ENCODE measurements at places on chromosomes 6 and 20.

DNA sequence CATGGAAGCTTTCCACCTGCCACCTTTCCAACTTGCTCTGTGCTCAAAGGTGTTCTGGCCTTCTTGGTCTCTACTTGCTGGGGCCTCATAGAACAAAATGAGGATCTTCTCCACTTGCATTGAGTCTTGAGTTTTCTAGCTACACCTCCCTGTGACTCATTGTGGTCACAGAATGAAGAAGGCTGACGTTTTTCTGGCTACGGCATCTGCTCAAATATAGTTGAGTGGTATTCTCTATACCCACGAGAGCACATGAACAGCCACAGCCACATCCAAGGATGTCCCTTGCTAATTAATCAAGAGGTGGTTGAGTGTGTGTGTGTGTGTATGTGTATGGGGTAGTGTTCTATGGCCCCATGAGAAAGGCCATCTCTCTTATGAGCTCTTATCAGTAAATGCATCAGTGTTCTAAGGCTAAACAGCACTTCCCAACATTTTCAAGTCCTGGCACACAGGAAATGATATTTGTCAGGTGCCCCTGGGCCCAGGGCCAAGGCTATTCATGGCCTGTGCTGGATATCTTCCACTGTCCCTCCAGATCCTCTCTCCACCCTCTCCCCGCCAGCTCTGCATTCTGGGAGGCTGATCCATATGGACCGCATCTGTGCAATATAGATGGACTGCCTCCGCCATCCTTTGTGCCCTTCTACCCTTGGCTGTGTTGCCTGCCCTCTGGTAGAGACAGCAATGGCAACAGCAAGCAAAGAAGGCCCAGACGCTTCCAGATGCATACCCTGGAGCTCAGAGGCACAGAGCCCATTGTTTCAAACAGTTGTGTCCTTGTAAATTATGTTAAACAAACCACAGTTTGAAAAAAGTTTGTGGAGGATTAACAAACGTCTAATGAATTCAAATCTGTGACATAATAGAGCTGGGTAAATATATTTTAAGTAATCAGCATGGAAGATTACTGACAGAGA, 150.2 kb downstream of the LRFN2 start:
- DNase-seq: no peak

- no peak for DNase-seq
Observed at GRCh38 chr6:112258642-112259336, 4.4 kb upstream of the LAMA4 start.

DNA sequence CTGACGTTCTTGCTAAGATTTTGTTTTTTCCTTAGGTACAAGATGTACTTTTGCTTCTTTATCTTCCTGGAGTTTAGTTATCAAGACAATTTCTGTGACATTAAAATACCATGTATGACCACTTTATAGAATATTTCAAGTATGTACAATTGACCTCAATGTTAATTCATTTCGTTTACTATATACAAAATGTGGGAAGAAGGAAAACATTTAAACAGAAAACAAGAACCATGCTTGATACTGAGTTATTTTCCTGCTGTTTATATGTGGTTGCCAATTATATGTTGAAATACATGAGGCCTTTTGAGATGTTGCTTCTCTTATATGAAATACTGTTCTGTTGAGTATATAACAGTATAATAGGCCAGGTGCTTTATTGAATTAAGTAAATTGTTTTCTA, 184.3 kb downstream of the JARID2 start:
- DNase-seq: no peak

DNA sequence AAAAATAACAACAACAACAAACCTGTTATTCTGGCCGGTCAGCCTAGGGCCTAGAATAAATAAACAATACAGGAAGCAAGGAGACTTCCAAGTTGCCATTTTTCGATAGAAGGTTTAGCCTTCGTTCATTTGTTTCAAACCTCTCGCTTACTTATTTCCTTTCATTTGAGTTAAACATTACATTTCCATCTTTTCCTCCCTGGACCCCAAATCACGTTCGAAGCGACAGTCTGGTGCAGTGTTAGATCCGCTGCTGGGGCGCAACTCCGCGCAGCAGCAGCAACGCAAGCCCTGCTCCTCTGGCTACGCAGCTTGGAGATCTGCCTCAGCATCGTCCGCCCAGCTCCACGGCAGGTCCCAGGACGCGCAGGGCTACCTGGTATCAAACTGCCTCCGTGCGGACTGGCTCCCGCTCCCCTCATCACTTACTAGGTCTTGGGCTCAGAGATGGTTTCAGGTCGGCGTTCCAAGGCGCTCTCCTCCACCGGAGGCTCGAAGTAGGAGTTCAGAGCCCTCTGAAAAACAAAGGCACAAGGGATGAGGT, 530 bp downstream of the TDP2 start:
- peak; percentile 5 for DNase-seq

DNA sequence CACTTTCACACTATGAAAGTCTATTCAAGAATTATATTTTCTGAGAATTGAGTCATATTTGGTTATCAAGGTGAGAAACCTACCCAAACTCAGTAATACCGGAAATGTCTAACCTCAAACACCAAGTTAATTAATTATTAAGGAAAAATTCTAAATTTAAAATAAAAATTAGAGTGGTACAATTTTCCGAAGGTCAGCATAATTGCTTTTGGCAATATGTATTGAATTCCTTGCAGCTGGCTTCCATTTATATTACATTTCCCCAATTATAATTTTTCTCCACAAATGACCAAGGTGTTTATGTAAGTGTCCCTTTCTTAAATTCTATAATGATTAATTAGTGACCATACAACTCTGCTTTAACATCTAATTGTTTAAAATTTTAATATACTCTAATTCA, 316.0 kb upstream of the IRAK1BP1 start:
- DNase-seq: no peak

GRCh38 chr6:39543950-39544349, 181.3 kb downstream of the KIF6 start:
- DNase-seq: no peak

DNA sequence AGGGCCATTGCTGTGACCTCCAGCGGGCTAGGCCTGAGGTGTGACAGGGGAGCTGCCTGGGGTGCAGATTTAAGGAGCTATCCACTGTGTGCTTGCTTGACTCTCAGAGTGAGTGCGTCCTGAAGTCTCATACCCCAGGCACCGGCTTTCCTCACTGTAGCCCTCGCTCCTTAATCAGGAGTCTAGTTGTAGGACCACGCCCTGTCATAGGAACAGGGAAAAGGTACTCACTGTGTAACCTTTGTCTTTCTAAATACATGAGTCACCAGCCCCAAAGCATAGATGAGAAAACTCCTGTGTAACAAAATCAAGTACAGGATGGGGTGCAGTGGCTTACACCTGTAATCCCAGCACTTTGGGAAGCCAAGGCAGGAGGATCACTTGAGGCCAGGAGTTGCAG, 141.7 kb downstream of the TMEM242 start:
- DNase-seq: no peak

- no peak for DNase-seq
Observed at GRCh38 chr20:47201074-47201730, 155.3 kb downstream of the ZMYND8 start.

GRCh38 chr6:154234019-154234772, 122.4 kb downstream of the IPCEF1 start:
- no peak for DNase-seq

- DNase-seq: no peak
Observed at GRCh38 chr6:36266913-36267644, 2.8 kb upstream of the PNPLA1 start.

DNA sequence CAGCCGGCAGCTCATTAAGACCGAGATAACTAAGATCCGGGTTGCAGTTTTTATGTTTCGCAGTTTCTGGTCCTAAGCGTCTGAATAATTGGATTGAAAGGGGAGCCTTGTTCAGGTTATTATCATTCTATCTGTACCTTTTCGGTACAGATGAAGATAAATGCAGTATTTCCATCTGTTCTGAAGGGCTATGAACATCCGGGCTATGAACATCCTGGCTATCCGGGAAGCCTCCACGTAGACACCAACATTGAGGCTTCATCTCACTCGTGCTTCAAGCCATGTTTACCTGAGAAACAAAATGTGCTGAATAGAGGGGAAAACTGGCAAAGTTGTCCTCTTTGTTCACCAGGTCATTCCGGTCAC, 399 bp upstream of the REPS1 start:
- DNase-seq: no peak

GRCh38 chr6:132483779-132484679, 28.9 kb downstream of the STX7 start:
- no peak for DNase-seq

GRCh38 chr20:3406481-3407039, 909 bp downstream of the DNAAF9 start:
- DNase-seq: no peak

- DNase-seq: no peak
Observed at GRCh38 chr20:38863024-38863851, 57.7 kb downstream of the PPP1R16B start.

- no peak for DNase-seq
Observed at GRCh38 chr6:128979071-128979470, 96.1 kb downstream of the LAMA2 start.

- DNase-seq: no peak
Observed at GRCh38 chr6:36499918-36500317, 47.4 kb downstream of the STK38 start.

GRCh38 chr6:111592726-111593511, 12.8 kb downstream of the TRAF3IP2 start:
- DNase-seq: no peak

GRCh38 chr6:128410584-128410983, 109.8 kb downstream of the PTPRK start:
- DNase-seq: no peak

- no peak for DNase-seq
Observed at GRCh38 chr6:150126641-150127291, 16.1 kb upstream of the PPP1R14C start.

DNA sequence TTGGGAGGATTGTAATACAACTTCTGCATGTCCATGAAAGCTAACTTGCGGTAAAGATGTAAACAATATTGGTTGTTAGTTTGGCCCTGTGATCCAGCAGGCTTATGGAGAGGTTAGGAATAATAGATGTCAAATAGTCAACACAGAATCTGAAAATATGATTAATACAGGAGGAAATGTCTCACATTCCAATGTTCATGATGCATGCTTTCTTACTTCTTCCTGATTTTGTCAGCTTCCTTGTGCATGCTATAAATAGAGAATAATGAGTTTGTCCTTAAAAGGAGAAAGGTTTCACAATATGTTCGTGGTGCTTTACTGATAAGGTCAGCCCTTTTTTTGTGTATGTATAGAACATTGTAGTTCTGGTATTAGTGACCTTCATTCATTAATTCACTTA, 136.7 kb downstream of the MMUT start:
- DNase-seq: no peak

DNA sequence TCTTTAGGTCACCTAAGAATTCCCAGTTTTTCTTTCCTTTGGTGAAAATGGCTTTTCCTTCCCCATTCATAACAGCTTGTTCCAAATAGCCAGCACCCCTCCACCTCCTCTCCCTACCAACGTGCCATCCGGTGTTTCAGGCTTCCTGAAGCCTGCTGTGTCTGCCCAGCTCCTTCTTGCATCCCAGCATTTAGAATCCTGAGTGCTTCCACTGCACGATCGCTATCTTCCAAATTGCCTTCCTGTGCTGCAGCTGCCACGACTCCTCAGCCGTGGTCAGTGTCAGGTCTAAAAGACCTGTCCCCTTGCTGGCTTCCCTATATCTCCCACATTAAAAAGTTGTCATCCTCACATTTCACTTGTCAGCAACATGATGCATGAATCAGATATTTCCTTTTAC, 550.3 kb upstream of the JARID2 start:
- DNase-seq: no peak

DNA sequence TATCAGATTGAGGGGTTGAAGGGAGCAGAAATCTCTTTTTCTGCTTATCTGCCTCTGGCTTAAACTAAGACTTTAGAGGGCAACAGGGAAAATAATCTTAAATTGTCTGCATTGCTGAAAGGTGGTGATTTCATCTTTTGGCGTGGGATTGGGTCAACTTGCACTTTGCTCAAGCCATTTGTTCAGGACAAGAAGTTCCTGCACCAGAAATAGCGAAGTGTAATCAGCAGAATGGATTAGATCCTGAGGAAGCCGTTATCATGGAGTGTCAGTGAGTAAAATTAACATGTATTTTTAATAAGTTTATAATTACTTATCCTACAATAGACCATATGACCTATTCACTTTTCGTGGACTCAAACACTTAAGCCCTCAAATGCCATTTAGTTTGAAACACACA, 249.3 kb downstream of the CD83 start:
- no peak for DNase-seq

GRCh38 chr6:66210964-66211363, 503.9 kb upstream of the EYS start:
- no peak for DNase-seq
